ENCODE measurements at places on chromosomes 3 and 15.

DNA sequence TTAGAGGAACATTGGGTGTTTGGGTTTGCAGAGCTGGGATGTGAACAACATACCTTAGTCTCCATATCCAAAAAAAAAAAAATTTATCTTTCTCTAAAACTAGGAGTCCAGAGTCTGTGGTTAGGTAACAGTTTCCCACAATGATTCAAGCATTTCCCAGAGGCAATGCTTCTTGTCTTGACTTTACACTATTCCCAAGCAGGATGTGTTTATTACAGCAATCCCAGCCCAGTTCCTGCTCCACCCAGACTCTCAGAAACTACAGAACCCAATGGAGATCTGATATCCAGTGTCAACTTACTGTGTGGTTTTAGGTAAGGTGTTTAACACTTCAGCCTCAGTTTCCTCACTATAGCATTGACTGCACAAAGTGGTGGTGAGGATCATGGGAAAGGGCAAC lies 2.3 kb upstream of the C3orf62 start:
- DNase-seq = peak; percentile 38

GRCh38 chr15:82132742-82133141 lies 86.9 kb upstream of the MEX3B start:
- DNase-seq = peak; percentile 90

DNA sequence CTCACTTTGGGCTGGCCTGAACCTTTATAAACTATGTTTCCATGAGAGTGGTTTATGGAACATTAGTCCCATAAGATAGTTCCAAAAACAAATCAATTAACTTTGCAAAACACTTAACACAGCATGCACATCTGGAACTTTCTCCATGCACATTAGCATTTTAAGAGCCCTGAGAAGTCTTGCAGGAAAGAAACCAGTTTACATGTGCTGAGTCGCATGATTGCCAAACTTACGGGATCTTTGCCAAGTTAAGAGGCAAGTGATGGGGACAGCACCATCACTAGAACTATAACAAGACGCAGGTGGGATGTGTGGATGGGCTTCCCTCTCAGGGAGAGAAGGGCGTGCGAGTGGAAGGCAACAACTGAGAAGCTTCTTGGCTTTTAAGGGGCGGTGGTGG lies 20.7 kb downstream of the ADAMTS9 start:
- DNase-seq = peak; percentile 29

DNA sequence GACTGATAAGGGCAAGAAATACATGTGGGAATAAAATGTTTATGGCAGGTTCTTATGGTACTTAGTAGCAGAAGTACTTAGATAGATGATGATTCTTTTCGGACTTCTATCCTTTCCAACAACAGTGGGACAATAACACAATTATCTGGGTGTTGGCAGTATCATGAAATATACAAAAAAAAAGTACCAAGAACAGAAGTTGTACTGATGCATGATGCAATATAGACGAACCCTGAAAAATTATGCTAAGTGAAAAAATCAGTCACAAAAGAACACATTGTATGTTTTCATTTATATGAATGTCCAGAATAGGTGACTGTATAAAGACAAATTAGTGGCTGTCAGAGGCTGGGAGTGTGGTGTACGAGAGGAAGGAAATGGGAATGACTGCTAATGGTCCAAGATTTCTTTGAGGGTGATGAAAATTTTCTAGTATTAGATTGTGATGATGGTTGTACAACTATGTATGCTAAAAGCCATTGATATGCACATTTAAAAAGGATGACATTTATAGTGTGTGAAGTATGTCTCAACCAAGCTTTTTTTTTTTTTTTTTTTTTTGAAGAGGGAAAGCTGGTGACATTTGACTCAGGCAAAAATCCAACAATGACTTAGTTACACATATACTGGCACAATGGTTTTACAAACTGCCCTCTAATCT lies 20.0 kb downstream of the PDE12 start:
- DNase-seq = no peak

GRCh38 chr15:78709263-78709882 lies 68.4 kb upstream of the CHRNB4 start:
- DNase-seq = peak; percentile 41

- no peak for DNase-seq
Observed at GRCh38 chr15:43314171-43314570, 16.2 kb downstream of the LCMT2 start.

- DNase-seq = no peak
Observed at GRCh38 chr3:155377071-155377470, 83.6 kb upstream of the STRIT1 start.

DNA sequence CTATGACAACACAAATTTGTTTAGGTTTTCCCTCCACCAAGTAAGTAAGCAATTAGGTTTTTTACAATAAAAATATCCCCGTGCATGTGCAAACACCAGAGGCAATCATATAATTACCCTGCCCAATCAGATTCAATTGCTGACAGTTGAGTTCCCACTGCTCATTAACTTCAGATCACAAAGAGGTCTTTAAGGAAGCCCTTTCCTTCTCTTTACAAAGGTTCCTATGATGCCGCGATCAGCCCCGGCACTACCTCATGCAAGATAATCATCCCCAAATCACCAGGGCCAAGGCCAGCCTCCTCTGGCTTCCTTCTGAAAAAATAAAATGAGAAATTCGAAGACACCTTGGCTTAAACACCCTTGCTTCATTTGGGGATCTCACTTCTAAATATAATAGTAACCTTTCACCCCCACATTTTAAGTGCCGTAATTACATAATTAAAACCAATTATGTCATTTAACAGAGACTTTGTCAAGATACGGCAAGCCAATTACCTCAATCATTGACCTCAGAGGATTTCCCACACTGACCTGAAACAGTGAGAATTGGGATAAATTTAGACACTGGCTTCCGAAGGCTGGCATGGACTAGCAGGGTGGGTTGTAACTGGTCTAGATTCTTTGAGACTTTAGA lies 121.3 kb upstream of the WNT5A start:
- no peak for DNase-seq

GRCh38 chr3:47421741-47422649 lies 41.2 kb downstream of the PTPN23 start:
- no peak for DNase-seq

DNA sequence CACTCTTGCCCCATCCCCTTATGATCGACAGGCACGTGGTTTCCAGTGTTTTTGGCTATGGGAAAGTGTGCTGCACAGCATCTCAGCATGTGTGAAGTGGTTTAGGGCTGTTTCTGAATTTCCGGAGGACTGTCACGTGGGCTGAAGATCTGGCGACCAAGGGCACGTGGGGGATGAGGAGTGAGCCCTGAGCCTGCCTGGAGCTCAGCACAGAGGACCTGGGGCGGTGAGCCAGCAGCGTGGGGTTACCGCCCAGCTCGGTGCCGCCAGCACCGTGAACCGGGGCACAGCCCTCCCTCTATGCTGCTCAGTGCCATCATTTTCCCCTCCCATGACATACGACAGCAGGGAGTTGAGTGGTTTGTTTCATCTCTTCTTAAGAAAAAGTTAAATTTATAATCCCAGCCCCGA lies 150.2 kb downstream of the DNAJB8 start:
- peak; percentile 19 for DNase-seq
